ENCODE measurements at places on chromosomes 11 and 22.
A peak's percentile ranks its signal among the peaks of the same experiment; 100 is the strongest.

- DNase-seq = no peak
Observed at GRCh38 chr11:119739975-119740374, 11.0 kb upstream of the NECTIN1 start.

- no peak for DNase-seq
Observed at GRCh38 chr11:110093407-110094297, 460 bp downstream of the ZC3H12C start.

DNA sequence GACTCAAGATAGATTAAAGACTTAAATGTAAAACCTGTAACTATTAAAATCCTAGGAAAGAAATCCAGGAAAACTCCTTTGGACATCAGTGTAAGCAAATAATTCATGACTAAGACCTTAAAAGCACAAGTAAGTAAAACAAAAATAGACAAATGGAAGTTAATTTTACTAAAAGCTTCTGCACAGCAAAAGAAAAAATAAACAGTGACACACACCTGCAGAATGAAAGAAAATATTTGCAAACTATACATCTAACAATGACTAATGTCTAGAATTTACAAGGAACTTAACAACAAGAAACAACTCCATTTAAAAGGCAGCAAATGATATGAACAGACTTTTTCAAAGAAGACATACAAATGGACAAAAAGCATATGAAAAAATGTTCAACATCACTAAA is 359.1 kb downstream of the LUZP2 start:
- DNase-seq = no peak

GRCh38 chr11:518463-519202 is 11.6 kb upstream of the RNH1 start:
- DNase-seq = peak; percentile 73

- peak; percentile 98 for DNase-seq
Observed at GRCh38 chr22:39532215-39533073, at the start of gene RPS19BP1. Gene RPS19BP1 (minus strand): TSS chr22:39532748. CDS start chr22:39532738, 10 bp downstream.

Measured in stimulated activated CD8-positive, alpha-beta memory T cell treated with anti-CD3 and anti-CD28 coated beads, Interleukin-7, amount 100 ng/mL, for 24 hours (primary cell).